ENCODE measurements at places on chromosomes 1 and 21.

- DNase-seq: peak; percentile 31
These were observed 100.4 kb downstream of the GALNT2 start for GRCh38 chr1:230167419-230167852.

DNA sequence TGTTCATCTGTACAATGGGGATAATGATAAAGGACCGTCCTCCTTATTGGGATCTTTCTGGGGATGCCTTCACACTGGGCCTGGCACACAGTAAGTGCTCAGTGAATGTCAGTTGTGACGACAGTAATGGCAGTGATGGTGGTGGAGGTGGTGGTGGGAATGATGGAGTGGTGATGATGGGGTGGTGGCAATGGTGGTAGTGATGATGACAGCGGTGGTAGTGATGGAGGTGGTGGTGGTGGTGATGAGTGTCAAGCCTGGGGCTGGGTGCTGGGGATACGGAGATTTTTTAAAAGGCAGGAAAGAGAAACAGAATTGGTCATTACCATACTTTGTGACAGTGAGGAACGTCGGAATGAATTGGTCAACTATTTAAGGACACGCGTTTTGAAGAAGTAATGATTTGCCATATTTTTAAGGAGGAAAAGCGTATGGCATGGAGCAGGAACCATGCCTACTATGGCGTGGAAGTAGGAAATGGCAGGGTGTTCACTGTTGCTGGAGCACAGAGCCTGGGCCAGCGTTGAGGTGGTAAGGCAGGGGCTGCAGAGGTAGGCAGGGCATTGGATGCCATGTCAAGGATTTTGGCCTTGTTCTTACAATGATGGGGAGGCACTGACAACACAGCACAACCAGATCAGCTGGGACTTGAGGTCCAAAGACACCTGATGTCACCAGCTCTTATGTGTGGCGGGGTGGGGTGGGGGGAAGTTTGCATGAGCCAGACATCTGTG is 128.7 kb downstream of the ACTL8 start:
- no peak for DNase-seq

DNA sequence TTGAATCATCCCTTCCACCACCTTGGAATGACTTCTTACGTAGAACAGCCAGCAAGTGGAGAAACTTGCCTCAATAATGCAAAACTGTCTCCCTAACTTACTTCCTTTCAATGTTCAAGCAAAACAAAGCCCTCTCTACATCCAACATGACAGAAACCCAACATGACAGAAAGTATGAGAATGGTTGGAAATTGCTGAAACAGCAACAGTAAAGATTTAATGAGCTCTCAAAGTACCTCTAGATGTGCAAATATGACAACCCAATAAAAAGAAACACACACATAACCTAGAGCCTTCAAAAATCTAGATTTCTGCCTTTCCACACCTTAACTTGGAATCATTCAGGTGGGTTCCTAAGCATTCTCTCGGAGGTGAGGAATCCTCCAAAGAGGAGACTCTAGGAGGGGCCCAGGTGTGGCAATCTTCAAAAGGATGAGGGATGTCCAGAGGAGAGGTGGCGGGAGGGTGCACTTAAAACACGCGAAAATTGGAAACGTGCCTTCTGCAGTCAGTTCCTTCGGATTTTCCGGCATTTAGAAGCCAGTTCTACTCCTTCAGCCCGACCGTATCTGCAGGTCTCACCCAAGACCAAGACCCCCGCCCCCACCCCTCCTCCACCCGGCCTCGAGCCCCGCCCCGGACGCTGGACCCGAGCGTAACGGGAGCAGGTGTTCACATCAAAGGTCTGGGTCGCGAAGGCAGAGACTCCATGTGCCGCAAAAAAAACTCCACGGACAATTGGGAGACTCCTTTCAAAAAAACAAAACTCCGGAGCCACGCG is 996 bp upstream of the MGST3 start:
- DNase-seq: no peak

DNA sequence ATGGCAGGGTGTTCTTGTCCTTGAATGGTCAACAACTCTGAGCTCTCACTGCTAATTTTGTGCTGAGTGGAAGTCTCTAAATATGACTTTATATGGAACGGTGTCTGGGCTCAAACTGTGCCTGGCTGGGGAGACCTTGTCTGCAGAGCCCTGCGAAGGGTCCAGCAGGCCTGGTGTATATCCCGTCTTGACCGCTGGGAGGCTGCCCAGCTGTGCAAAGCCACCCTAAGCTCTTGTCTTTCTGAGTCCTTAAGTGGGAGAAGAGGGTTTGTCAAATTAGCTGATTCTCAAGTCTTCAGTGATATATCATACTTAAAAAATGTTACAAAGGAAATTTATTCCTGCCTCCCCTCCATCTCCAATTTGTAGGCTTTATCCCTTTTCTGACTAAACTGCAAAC is 198.7 kb downstream of the KCNJ6 start:
- no peak for DNase-seq

DNA sequence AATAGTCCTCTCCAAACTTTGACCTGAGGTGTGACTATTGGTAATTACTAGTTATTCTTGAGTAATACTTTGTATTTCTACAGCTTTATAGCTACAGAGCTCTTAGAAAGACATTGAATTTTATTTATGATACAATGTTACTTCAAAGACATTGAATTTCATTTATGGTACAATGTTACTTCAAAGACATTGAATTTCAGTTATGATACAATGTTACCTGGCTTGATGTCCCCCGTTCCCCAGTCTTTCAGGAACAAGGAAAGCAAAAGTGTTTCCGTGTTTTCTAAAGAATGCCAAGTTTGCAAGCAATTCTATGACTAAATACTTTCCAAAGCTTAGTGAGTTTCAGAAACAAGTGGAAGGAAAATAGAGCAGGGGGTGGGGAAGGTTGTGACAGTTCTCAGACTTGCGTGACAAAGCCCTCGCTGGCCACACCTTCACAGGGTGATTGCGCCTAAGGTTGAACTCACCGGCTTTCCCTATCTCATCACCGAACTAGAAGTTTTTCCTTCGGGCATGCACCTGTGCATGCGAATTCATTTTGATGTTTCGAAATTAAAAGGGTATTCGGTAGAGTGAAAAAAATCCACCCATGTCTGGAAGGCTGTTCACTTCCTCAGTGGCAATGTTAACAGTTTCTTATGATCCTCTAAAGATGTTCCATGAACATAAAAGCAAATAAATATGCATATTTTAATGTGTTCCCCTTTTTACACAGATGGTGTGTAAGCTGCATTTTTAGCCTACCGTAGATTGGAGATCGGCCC is 909 bp upstream of the PAXBP1 start:
- peak; percentile 44 for DNase-seq

DNA sequence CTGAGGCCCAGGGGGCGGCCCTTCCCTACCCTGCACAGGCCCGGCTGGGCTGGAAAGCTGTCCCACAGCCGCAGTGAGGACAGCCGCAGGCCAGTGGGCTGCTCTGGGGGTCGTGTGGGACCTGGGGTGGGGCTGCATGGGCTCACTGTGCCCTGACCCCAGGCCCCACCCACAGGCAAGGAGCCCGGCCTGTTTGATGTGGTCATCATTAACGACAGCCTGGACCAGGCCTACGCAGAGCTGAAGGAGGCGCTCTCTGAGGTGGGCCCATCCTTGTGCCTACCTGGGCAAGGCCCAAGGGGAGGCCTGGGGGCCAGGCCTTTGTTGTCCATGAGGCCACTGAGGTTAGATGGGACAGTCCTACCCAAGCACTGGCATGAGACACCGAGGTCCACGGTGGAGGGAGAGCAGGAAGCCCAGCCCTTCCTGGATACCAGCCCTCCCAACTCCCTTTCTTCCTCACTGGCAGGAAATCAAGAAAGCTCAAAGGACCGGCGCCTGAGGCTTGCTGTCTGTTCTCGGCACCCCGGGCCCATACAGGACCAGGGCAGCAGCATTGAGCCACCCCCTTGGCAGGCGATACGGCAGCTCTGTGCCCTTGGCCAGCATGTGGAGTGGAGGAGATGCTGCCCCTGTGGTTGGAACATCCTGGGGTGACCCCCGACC is 1.4 kb upstream of the GJC2 start:
- DNase-seq: no peak

GRCh38 chr1:171252482-171252881 is 4.2 kb downstream of the FMO1 start:
- no peak for DNase-seq

All from central memory CD4-positive, alpha-beta T cell (primary cell).